ENCODE measurements at places on chromosomes 13 and 19. TPM values are rescaled to one million over a fixed set of nuclear protein-coding genes. Genes with fewer than 3 reads are reported as not detected.
A peak's percentile ranks its signal among the peaks of the same experiment; 100 is the strongest.

Gene ZFP28
- 15.6 TPM for total RNA-seq

Gene MAU2
- 28.0 TPM for total RNA-seq

Gene CEACAM5
- total RNA-seq: not detected

Gene CYSLTR2
- total RNA-seq: 7.1 TPM

GRCh38 chr19:5978606-5979552 is 939 bp upstream of the RANBP3 start:
- no peaks in the 10 kb centered on the region for H3K27me3 ChIP-seq
- H3K36me3 ChIP-seq: peaks cover 16% of the 10 kb centered on the region
- peak overlapping the region; percentile 74 for H3K4me3 ChIP-seq
- H3K4me1 ChIP-seq: peaks cover 36% of the 10 kb centered on the region

- no peak for DNase-seq
- no peak overlapping the region for H3K4me3 ChIP-seq
- H3K36me3 ChIP-seq: peaks cover 96% of the 10 kb centered on the region
- no peaks in the 10 kb centered on the region for H3K27me3 ChIP-seq
- no peaks in the 10 kb centered on the region for H3K4me1 ChIP-seq
- H3K27ac ChIP-seq: no peak overlapping the region
Measured at GRCh38 chr19:2207991-2208860, 27.9 kb downstream of the PLEKHJ1 start.

DNA sequence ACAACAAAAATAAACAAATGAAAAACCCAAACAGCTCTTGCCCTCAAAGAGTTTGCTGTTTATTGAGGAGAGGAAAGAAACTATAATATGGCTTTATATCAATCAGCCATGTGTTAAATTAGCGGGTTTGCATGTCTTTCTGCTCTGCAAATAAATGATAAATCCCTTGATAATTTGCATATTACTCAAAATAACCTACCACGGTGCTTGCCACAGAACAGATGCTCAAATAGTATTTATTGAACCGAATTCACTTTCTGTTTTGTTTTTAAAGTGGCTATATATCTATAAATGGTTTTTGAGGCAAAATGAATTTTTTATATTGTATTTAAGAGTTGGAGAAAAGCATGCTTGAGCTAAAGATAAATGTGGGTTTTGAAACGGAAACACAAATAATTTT is 428.1 kb downstream of the ITGBL1 start:
- H3K36me3 ChIP-seq: no peaks in the 10 kb centered on the region
- no peak overlapping the region for H3K27ac ChIP-seq
- DNase-seq: no peak

- no peak overlapping the region for H3K27ac ChIP-seq
- no peak for DNase-seq
- H3K36me3 ChIP-seq: no peaks in the 10 kb centered on the region
Measured at GRCh38 chr19:2613507-2614295, 88.8 kb downstream of the GNG7 start.

DNA sequence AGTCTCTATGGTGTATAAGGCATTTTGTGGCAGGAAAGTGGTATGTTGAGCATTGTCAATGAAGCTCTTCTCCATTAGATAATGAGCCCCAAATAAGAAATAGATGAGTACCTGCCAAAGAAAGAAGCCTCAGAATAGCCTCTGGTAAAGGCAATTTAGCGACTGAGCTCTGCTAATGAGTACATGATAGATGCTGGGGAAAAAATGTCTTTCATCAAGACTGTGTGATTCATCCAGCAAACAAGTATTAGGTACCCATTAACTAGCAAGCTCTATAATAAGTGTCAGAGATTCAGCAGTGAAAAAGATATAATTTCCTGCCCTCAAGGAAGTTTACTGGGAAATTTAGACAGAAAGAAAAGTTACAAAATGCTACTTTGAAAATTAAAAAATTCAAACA is 294.6 kb downstream of the ITGBL1 start:
- H3K4me1 ChIP-seq: no peaks in the 10 kb centered on the region
- H3K36me3 ChIP-seq: no peaks in the 10 kb centered on the region
- H3K4me3 ChIP-seq: no peak overlapping the region
- no peak for DNase-seq
- H3K27me3 ChIP-seq: no peaks in the 10 kb centered on the region
- H3K27ac ChIP-seq: no peak overlapping the region

- H3K4me1 ChIP-seq: no peaks in the 10 kb centered on the region
- no peak for DNase-seq
- no peaks in the 10 kb centered on the region for H3K36me3 ChIP-seq
- no peak overlapping the region for H3K4me3 ChIP-seq
Measured at GRCh38 chr13:98761126-98761985, 8.9 kb upstream of the SLC15A1 start.

DNA sequence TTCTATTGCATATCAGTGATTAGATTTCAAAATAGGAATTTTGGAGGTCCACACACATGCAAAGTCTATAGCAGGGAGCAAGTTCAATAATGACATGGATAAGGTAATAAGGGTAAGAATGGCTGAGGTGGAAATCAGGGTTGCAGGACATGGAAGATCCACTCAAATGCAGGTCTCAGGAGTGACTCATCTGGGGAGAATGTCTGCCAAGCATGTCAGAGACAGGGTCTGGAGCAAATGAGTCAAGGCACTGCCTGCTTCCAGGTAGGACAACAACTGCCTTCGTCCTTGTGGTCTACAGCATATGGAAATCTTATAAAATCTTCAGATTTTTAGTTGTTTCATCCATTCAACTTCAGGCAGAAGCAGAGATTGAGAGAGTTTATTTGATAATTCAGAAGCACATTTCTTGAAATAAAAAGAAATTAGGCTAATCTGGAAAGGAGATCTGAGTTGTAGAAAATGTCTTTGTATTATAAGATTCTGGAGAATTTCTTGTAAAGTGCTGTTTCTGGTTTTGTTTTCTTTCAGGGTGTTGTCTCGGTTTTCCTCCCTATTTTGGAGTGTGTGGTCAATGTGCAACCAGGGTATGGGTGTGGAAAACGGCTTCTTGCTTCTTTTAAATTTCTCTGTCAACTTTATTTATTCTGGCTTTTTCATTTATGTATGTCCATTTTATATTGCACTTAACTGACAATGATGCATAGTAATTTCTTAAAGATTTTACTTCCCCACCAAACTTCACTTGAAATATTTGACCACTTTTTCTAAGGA is 748.8 kb downstream of the LIG4 start:
- H3K36me3 ChIP-seq: no peaks in the 10 kb centered on the region
- H3K4me1 ChIP-seq: no peaks in the 10 kb centered on the region
- no peak for DNase-seq
- H3K27ac ChIP-seq: no peak overlapping the region
- H3K27me3 ChIP-seq: no peaks in the 10 kb centered on the region
- no peak overlapping the region for H3K4me3 ChIP-seq

DNA sequence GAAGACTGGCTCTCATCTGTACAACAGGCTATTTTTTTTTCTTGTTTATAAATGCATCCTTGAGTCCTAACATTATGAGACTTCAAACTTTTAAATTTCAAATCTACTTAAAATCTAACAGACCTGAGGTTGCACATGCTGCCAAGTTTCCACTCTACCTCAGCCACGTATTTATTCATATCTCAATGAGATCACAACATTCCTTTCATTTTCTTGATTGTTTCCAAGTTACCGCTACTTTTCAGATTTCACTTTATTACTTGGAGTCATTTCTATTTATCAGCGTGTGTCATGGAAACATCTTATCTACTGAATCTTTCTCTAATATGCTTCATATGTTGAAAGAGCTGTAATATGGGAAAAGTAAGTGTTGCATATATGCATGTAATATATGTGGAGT is 1257.5 kb upstream of the ATXN8OS start:
- H3K4me1 ChIP-seq: no peaks in the 10 kb centered on the region
- DNase-seq: no peak

GRCh38 chr13:21594715-21595545 is 9.0 kb downstream of the MICU2 start:
- H3K27ac ChIP-seq: no peak overlapping the region
- H3K36me3 ChIP-seq: no peaks in the 10 kb centered on the region
- no peak overlapping the region for H3K4me3 ChIP-seq
- H3K4me1 ChIP-seq: no peaks in the 10 kb centered on the region

GRCh38 chr13:99126821-99127220 is 73.8 kb upstream of the UBAC2 start:
- H3K4me3 ChIP-seq: no peak overlapping the region
- no peaks in the 10 kb centered on the region for H3K27me3 ChIP-seq
- no peaks in the 10 kb centered on the region for H3K4me1 ChIP-seq
- DNase-seq: no peak

Measured in spinal cord (tissue), 10 donors.